ENCODE measurements at places on chromosomes 4 and X. TPM values are rescaled to one million over a fixed set of nuclear protein-coding genes. Genes with fewer than 3 reads are reported as not detected.

The SOX3 gene
- 1.6 TPM for total RNA-seq

DNA sequence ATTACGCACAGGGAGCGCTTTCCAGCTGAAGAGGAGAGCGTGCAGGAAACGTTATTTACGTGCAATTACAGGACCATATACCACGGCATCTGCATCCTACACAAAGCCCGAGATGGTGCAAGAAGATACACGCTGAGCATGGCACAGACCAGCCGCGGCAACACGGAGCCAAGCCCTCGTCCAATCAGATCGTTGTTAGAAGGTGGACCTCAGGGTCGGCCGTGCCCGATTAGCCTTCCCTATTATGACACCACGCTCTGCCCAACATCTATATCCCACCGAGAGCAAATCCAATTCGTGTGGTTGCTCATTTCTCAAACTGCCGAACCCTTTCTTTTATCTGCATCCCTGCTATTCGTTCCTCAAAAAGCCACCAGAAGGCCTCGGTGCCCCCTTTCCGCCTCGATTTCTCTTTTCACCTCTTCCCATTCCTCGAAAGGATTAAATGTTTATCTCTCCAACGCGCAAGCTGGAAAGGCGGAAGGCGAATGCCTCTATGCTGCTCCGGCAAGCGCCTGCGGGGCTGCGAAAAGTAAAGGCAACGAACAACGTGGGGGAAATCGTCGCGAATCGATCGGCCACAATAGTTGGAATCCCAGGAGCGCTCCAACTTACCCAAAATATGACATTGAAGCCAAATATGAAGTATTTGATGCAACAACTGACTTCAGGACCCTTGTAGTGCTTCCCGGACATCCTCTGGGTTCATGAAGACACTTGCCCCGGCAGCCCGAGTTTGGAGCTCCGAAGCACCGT is 702 bp downstream of the TSPAN5 start:
- peak; percentile 79 for DNase-seq

- no peak for DNase-seq
These were observed 21.1 kb upstream of the WDR17 start for GRCh38 chr4:176044589-176044951.

The PNCK gene
- 2.8 TPM for total RNA-seq

- no peak for DNase-seq
These were observed 52.7 kb upstream of the RAI2 start for GRCh38 chrX:17913801-17914200.

GRCh38 chr4:58061967-58062366 is 951.8 kb upstream of the IGFBP7 start:
- no peak for DNase-seq

The LRRC66 gene
- total RNA-seq: 0.16 TPM

GRCh38 chrX:23263892-23264291 is 70.8 kb upstream of the PTCHD1 start:
- DNase-seq: no peak

DNA sequence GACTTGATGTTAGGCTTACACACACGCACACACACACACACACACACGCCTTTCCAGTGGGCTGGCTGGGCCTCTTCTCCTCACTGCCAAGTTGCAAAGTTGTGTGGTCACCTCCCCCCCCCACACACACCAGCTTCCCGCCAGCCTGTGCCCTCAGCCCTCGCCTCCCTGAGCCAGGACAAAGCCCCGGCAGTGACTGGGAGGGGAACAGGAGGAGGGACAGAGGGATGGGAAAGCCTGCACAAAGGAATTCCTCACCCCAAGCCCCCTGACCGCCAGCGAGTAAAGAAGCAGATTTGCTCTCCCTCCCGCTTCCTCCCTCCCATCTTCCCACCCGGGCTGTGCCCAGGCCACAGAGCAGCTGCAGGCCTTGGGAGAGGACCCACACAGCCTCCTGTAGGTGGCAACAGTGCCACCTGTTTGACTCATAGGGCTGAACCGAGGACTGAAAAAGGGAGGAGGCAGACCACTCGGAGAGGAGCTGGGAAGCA is at the start of gene GDPD2:
Gene GDPD2, plus strand, starts transcription at position 464 of the 491 bp plus-strand sequence. CDS start 1,671 bp downstream, outside the sequence.
- peak; percentile 90 for DNase-seq

The SPATA4 gene
- not detected for total RNA-seq

The ERAS gene
- total RNA-seq: not detected

DNA sequence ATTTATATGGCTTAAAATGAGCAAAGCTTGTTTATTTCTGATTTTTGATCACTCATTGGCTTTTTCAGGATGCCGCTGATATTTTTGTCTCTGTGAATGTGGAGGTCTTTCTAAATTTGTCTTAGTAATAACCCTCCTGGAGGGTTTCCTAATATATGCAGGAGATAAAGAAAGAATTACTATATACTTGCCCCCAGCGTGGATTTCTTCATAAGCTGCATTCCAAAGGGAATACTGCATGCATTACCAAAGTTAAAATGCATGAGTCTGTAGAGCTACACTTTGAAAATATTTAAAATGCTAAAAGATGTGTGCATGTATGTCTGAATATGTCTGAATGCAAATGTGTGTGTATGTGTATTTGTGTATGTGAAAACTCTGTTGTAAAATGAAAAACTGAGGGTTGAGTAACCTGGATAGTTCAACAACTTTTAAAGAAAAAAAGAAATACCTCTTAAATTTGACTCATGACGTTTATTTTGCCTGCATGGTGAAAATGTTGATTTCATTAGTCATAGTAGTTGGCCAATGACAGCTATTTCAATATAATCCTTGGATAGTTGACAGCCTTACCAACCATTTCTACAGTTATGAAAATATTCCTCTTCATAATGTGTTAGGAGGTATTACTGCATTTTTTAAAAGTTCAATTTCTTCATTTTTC is 113.2 kb upstream of the ZNF827 start:
- no peak for DNase-seq

The PRAF2 gene
- 8.2 TPM for total RNA-seq

All from endodermal cell (in vitro differentiated cells).